ENCODE measurements at places on chromosomes 3 and 15. TPM values are rescaled to one million over a fixed set of nuclear protein-coding genes. Genes with fewer than 3 reads are reported as not detected.

- peak; percentile 25 for DNase-seq
Measured at GRCh38 chr3:126364130-126364695, 7.0 kb upstream of the KLF15 start.

- no peak for DNase-seq
Measured at GRCh38 chr15:66955001-66955516, 110.3 kb upstream of the SMAD3 start.

DNA sequence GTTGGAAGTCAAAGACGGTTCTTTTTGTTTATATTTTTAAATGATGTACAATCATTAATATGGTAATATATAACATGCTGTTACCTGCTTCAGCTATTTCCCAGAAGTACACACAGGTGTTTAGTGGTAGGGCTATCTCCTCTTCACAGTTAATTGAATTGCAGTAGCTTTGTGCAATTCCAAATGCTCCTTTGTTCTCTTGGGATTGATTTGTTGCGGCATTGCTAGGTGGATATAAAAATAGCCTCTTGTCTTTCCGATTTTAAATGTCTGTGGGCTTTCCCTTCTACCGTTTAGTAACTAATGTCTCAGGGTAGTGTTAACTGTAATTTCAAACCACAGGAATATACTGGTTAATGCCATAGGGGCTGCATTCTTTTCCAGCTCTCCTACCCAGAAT, 307.6 kb upstream of the SLITRK3 start:
- no peak for DNase-seq

GRCh38 chr3:111733154-111733553, 125.9 kb upstream of the PHLDB2 start:
- DNase-seq, result no peak

DNA sequence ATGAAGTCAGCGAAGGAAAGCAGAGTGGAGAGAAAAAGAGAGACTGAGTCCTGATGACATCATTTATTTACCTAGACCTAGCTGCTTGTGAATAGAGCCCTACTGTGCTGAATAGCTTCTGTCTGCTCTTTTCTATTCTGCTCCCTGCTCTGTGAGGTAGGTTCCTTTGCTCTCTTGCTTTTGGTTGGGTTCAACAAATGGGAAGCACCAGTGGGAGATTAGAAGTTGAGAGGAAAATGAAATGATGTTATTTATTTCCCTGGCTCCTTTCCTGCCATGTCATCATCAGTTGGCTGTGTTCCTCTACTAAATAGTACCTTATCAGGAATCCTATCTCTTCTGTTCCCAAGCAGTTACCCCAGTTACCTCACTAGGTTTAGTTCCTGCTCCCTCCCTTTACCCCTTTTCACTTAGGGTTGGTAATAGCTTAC, 23.5 kb downstream of the DTWD1 start:
- no peak for DNase-seq

- DNase-seq, result no peak
Measured at GRCh38 chr15:83651541-83651940, 2.4 kb upstream of the ADAMTSL3 start.

DNA sequence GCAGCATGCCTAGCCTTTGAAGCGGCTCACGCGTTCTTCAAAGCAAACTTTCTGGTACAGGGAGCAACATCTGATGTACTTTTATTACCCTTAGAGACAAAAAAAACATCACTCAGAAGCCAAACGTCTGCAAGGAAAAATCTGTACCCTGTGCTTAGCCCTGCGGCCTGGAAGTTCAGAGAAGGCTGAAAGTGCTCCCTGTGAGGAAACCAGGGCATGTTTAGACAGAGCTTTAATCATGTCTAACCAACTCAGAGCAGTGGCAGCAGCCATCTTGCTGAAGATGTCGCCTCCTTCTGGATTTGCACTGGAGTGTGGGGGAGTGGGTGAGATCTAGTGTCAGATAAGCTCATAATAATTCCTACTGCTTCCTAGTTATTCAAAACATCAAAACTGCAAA, 170.4 kb downstream of the P3H2 start:
- no peak for DNase-seq

- DNase-seq, result no peak
Measured at GRCh38 chr15:93553167-93553935, 464.3 kb upstream of the RGMA start.

DNA sequence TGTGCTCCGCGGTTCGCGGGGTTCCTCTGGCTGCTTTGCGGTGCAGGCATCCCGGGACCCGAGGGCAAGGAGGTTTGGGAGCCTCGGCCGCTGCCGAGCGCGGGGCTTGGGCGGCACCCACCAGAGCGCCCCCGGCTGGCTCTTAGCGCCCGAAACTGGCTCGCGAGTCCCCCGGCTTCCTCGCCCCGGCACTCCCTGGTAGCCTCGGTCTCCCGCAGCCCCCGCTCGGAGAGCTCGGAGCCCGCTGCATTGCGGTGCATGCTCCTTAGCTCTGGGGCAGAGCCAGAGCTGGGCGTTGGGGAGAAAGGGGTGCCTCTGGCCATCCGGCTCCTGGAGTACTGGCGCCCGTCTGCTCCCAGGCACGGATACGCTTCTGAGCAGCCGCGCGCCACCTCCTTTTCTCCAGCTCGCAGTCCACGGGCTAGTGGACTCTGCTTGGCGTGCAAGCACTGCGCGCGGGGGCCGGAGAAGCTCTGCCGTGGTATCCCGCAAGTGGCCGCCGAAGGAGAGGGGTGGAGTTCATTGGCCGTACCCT, 753 bp downstream of the EPHB1 start:
- no peak for DNase-seq

GRCh38 chr3:180382638-180383180, 219.3 kb upstream of the TTC14 start:
- DNase-seq, result no peak

The EFCC1 gene
- total RNA-seq, result 1.6 TPM

The PDCD10 gene
- total RNA-seq, result 50.3 TPM

GRCh38 chr3:196111939-196112386, 30.1 kb upstream of the TFRC start:
- no peak for DNase-seq

The DUOXA2 gene
- total RNA-seq, result not detected

DNA sequence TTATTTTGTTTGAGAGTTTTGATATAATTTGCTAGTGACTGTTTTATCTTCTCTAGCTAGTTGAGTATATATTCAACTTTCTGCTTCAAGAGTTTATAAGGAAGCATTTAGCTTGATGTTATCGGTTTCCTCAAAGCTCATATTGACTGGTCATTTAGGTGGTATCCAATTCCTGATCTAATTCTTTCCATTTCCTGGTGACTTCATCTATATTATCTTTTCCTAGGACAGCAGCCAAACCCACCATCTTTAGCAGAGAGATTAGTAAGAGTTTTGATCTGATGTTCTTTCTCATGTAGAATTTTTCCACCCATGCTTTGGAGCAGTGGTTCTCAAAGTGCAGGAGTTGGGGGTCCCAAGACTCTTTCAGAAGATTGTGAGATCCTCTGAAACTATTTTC, 148.6 kb upstream of the STT3B start:
- DNase-seq, result no peak

DNA sequence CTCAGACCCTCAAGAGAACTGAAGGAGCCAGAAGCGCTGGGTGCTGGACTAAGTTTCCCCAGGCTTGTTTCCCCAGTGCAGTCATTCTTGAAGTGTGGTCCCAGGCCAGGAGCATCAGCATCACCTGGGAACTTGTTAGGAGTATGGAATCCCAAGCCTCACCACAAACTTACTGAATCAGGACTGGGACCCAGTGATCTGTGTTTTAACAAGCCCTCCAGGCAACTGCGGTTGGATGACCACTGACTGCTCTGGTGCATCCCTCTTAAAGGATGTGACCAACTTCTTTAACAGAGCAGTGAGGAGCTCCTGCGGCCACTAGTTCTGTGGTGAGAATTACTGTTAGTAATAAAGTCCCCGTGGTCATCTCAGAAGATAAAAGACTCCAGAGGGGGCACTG, 62.4 kb upstream of the DAZL start:
- DNase-seq, result no peak

The GABRR3 gene
- total RNA-seq, result not detected

GRCh38 chr15:49468481-49468839, 45.4 kb downstream of the FGF7 start:
- DNase-seq, result no peak

Measured in sciatic nerve (tissue), 2 donors.